ENCODE measurements at places on chromosomes 13 and 19.
A peak's percentile ranks its signal among the peaks of the same experiment; 100 is the strongest.

GRCh38 chr19:28332886-28333285, 880.1 kb downstream of the UQCRFS1 start:
- no peak for DNase-seq

GRCh38 chr13:84931264-84931663, 868.0 kb downstream of the SLITRK6 start:
- DNase-seq: no peak

- no peak for DNase-seq
Measured at GRCh38 chr19:45822716-45823115, 7.6 kb upstream of the RSPH6A start.

DNA sequence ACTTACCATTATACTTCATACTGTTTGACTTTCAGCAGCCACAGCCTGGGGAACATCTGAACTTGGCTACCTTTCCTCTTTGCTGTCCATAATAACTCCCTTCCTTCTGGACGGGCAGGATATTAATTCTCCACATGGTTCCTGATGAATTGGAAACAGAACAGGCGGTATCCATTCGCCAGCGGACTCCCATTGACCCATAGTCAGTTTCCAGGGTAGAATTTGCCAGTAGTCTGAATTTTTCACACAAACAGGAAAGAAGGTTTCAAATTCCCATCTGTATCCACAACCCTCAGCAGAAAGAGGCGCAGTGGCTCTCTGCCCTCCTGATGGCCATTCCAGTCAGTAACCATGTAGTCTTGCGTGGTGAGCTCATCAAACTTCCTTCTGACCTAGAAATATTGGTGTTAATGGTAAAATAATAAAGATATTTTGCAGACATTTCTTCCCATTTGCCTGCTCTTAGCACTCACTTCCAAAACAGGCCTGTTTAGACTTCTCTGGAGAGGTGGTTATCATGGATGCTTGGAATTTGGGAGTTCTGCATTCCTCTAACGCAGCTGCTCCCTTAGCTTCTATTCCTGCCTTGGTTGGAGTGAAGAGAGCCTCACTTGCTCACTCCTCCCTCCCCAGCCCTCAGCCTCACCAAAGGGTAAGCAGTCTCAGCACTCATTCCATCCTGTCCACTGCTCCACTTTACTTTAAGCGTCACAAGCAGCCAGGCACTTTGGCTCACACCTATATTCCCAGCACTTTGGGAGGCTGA, 75.0 kb upstream of the OXGR1 start:
- DNase-seq: no peak

GRCh38 chr13:113564331-113565023, 20.1 kb upstream of the TFDP1 start:
- DNase-seq: no peak

- no peak for DNase-seq
Measured at GRCh38 chr13:100128373-100128772, 39.5 kb downstream of the PCCA start.

DNA sequence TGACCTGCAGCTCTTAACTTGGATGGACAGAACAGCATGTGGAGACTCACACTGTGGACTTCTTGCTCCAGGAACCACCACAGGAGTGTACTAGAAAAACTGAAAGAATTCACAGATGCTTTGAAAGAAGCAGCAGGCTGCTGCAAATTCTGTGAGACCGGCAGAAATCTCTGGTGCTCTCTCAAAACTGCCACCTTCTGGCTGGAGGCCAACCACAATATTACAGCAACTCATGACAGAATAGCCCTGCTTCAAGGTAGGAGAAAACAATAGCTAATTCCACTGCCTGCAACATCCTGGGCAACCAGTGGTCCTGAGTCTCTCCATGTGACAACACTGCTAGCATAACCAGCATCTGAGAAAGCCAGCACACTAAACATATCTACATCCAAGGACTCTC, 26.9 kb downstream of the CDK8 start:
- DNase-seq: no peak

- DNase-seq: no peak
Measured at GRCh38 chr13:30375265-30375835, 46.9 kb upstream of the UBE2L5 start.

- no peak for DNase-seq
Measured at GRCh38 chr13:84810781-84811180, 928.5 kb upstream of the SLITRK1 start.

- no peak for DNase-seq
Measured at GRCh38 chr19:33685541-33685940, 63.8 kb downstream of the CHST8 start.

DNA sequence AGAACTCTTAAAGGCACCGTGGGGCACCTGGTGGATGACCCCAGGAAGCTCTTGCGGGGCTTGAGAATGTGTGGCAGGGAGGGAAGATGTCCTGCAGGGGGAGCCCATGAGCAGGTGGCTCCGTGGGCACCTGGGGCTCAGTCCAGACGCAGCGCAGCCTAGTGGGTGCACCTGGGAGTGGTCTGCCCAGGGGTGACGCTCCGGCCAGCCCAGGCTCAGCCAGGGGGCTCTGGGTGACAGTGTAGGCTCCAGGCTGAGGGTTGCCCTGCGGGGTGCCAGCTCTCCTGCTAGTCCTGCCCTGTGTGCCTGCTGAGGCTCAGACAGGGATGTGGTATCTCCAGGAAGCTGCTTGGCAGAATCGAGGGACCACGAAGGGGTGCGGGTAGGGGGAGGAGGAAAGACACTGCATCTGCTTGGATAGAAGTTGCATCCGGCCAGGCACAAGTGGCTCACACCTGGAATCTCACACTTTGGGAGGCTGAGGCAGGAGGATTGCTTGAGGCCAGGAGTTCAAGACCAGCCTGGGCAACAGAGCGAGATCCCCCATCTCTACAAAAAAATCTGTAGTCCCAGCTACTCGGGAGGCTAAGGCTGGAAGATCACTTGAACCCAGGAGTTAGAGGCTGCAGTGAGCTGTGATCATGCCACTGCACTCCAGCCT, 15.0 kb upstream of the PGLS start:
- peak; percentile 93 for DNase-seq
